Stimulated activated CD4-positive, alpha-beta T cell treated with anti-CD3 and anti-CD28 coated beads, Interleukin-2, amount 100 ng/mL, for 4 hours (primary cell): ENCODE measurements at places on chromosomes 4 and X.

- no peak for DNase-seq
Observed at GRCh38 chrX:93791304-93791703, 117.3 kb downstream of the FAM133A start.

- DNase-seq, result no peak
Observed at GRCh38 chr4:102105983-102106382, 239.3 kb downstream of the SLC39A8 start.

GRCh38 chr4:62797221-62797620, 1597.1 kb downstream of the ADGRL3 start:
- no peak for DNase-seq

- no peak for DNase-seq
Observed at GRCh38 chr4:125796138-125796537, 481.4 kb downstream of the FAT4 start.

DNA sequence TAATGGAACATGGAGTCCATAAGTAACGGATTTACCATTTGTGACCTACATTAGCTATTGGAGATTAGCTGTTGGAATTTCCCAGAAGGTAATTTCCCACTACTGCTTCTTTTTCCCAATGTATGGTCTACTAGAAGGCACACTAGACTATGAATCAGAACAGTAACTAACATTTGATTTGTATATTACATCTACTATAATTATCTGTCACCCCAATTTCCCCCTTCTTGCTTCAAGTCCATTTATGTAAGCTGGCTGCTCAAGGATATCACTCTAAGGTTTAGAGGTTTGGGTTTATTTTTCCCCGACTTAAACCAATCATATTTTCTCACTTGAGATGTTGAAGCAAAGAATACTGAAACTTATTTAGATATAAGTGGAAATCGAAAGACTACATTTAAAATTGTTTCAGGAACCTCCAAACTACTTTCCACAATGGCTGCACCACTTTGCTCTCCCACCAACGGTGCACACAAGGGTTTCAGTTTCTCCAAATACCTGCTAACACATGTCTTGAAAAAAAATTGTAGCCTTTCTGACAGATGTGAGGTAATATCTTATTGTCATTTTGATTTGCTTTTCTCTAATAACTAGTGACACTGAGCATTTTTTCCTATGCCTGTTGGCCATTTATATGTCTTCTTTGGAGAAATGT, 33.3 kb upstream of the H2AZ1 start:
- no peak for DNase-seq

DNA sequence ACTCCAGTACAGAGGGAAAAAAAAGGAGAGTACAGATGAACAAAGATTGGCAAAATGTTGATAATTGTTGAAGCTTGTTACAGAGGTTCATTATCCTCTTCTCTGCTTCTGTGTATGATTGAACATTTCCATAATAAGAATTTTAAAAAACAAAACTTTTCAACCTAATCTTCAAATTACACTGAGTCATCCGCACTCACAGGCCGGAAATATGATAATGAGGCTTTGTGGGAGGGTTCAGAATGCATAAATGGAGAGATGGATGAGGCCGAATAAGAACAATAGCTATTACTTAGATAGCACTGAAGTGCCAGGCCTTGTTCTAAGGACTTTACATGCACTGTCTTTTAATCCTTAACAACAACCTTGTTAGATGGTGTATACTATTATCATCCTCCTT, 4.6 kb upstream of the ERCC6L start:
- no peak for DNase-seq

DNA sequence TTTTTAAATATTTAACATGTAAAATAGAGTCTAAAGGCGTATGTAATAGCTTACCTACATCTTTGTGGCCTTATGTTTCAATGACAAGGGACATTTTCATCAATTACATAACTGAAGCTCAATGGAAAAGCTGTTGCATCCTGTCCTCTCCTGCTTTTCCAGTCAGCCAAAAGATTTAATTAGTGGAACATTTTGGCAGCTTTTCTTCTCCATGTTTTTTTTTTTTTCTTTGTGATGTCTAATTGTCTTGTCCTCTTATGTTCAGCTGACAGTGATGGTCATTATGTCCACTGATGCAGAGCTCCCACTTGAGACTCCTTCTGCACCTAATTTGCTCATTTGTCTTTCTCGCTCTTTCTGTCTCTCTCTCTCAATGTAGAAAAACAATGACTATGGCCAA, 422.2 kb downstream of the GABRG1 start:
- DNase-seq, result no peak

DNA sequence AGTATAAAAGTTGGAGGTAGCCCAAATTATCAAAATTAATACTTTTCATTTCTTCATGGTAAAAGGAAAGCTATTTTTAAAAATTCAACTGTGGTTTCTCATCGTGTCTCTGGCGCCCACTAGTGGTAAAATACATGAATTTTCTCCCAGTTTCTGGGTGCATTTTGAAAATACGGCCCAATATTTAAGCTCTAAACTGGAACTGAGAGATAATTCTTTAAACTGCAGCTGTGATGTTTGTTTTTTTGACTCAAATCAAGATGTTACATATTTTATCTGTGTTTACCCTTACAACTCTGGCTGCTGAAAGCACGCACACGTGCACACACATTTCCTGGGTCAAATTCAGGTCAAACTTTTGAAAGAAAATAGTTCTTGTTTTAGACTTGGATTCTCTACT, 123.9 kb upstream of the ACSL4 start:
- no peak for DNase-seq

GRCh38 chr4:878796-879728, 53.1 kb downstream of the GAK start:
- DNase-seq, result peak; percentile 17

- no peak for DNase-seq
Observed at GRCh38 chr4:121077496-121077895, 5.2 kb upstream of the NDNF start.

- DNase-seq, result no peak
Observed at GRCh38 chr4:10182446-10183424, 66.1 kb upstream of the WDR1 start.

DNA sequence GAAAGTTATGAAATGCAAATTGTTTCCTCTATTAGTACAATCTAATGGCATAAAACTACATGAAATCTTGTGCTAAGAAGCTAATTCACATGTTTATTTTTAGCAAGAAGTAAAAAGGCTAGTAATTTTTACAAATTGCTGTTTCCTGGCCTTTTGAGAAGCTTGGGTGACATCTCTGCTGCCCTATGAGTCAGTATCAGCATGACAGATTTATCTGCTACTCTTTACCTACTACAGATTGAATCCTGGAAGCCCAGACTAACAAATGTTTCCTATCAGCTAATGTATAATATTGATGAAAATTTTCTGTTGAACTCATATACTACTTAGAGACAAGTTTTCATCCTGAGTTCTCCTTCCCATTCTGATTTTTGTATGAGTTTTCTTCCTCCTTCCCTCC, 232.4 kb downstream of the DCTD start:
- no peak for DNase-seq

GRCh38 chrX:106987488-106987887, 12.5 kb downstream of the MORC4 start:
- no peak for DNase-seq

- DNase-seq, result no peak
Observed at GRCh38 chrX:1883772-1884171, 268.9 kb downstream of the ASMT start.

DNA sequence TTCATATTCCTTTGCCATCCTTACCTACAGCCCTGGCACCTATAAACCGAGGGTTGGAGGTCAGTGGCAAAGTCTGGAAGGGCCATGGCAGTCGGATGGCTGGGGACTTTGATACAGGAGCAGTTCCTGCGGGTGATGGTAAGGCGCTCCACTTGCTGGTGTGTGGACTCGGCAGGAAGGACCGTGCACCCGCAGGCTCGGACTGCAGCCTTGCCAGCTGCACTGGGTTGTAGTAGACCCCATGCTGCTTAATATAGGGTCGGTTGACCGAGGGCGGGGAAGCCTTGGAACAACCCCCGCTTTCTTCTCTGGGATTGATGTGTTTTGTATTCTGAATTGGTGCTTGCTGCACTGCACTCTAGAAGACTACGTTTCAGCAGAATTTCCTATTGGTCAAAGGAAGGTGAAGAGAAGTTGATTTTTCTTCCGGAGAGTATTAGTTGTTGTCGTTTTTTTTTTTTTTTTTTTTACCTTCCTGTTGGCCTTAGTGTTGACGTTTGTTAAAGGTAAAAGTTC, 638 bp downstream of the BLTP1 start:
- no peak for DNase-seq

DNA sequence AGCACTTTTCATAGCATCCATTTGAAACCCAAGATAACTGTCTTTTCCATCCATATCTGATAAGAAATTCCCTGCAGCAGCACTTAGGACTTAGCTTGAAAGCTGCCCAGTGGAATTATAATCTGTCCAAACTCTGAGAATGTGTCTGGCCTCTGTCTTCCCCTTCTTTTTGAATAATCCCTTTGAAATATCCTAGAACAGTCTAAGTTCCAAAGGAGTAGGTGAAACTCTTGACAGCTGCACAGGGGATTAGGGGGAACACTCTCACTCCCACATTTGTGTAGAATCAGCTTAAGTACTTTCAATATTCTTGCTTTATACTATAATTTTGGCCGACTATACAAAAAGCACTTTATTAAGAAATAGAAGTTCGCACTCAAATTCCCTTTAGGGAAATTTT, 157.7 kb downstream of the PAPSS1 start:
- DNase-seq, result no peak

- no peak for DNase-seq
Observed at GRCh38 chr4:10347815-10348214, 109.4 kb downstream of the ZNF518B start.

DNA sequence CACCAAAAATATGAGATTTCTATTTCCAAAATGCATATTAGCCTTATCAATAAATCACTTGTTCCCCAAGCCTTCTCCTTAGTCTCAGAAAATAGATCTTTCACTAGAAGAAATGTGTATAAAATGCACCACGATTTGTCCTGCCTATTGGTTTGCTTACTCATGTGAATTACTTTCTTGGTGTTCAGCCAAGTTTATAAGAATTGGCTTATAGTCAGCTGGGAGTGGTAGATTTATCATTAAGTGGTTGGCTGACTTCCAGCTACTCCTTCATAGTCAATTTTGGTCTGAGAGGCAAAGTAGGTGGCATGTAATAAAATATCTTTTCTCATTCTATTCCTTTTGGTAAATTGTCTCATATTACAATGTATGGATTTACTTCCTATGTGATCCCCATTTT, 1.3 kb downstream of the SULT1E1 start:
- DNase-seq, result no peak

- DNase-seq, result no peak
Observed at GRCh38 chrX:147749308-147749707, 162.4 kb upstream of the FMR1 start.

DNA sequence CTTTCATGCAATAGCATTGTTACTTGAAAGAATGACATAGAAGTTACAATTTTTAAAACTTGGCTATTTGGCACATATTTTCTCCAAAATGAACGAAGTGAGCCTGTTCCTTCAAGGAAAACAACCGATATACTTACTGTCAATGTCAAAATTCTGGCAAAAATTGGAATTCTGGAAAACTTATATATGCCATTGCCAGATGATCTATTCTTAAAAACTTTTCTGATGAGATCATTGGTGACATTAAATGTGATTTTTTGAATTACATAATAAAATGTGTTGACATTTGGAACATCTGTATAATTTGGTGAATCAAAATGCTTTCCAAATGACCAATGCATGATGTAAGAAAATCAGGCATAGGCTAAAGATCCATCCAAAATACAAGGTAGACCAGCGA, 209.0 kb downstream of the SCFD2 start:
- DNase-seq, result no peak

GRCh38 chrX:2299871-2300270, 200.9 kb downstream of the DHRSX start:
- no peak for DNase-seq

GRCh38 chr4:157196046-157196445, 24.5 kb upstream of the GRIA2 start:
- no peak for DNase-seq

- no peak for DNase-seq
Observed at GRCh38 chr4:147104768-147105167, 159.1 kb upstream of the TTC29 start.

GRCh38 chr4:64582492-64582891, 173.2 kb upstream of the TECRL start:
- no peak for DNase-seq

GRCh38 chrX:151346931-151347543, 50.0 kb upstream of the VMA21 start:
- DNase-seq, result no peak
